Stimulated activated CD8-positive, alpha-beta memory T cell treated with anti-CD3 and anti-CD28 coated beads, Interleukin-15, amount 100 ng/mL, for 1 hour (primary cell): ENCODE measurements at places on chromosomes 3 and 15.

DNA sequence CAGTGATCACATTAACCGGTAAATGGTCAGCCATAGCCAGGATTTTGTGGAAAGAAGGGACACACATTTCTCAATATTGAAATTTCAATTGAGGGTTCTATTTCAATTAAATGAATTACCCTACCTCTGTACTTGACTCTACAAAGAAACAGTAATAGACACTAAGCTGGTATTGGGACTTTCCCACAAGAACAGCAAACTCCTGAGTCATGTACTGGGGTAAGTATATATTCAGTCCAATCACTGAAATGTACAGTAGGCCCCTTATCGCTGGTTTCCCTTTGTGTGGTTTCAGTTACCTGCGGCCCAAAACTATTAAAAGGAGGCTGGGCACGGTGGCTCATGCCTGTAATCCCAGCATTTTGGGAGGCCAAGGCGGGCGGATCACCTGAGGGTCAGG lies 17.6 kb downstream of the ASB14 start:
- DNase-seq: no peak

GRCh38 chr15:31869686-31870307 lies 160.5 kb upstream of the CHRNA7 start:
- no peak for DNase-seq

- DNase-seq: no peak
These were observed 3.2 kb upstream of the ZFYVE19 start for GRCh38 chr15:40803688-40804087.

DNA sequence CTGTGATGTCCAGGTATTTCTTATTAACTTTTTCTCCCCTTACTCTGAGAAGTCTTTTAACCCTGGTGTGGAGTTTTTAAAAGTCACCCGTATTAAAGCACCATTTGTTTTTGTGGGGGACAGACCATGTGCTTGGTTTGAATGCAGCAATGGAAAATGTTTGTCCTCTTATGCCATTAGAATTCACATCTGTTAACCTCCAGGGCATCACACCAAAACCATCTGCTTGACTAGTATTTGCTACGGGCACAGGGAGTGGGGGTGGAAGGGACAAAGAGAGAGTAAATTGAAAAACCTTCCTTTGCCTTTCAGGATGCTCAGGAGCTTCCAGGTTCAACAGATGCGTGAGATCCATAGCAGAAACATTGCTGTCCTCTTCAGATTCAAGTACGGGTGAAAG lies 61.4 kb upstream of the GOLGA8B start:
- no peak for DNase-seq

GRCh38 chr15:60906146-60906674 lies 322.9 kb downstream of the RORA start:
- DNase-seq: no peak

GRCh38 chr15:52180851-52181450 lies 10.2 kb downstream of the GNB5 start:
- DNase-seq: no peak

DNA sequence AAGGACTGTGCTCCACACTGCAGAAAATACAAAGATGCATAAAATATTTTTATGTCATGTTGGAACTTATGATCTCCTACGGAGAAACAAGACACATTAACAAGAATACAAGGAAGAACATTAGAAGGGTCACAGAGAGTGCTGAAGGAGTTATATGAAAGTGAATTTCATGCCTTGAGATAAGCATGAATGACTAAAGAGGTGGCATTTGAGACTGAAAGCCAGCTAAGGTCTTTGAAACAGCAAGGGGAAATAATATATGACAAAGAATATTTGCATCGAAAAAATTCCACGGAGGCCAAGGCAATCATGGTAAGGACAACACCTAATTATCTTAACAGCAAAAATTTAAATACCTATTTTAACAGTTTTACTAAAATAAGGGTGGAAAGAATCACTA lies 12.5 kb downstream of the GSK3B start:
- no peak for DNase-seq

- DNase-seq: no peak
These were observed 35.6 kb downstream of the SLC51A start for GRCh38 chr3:196251918-196252317.

DNA sequence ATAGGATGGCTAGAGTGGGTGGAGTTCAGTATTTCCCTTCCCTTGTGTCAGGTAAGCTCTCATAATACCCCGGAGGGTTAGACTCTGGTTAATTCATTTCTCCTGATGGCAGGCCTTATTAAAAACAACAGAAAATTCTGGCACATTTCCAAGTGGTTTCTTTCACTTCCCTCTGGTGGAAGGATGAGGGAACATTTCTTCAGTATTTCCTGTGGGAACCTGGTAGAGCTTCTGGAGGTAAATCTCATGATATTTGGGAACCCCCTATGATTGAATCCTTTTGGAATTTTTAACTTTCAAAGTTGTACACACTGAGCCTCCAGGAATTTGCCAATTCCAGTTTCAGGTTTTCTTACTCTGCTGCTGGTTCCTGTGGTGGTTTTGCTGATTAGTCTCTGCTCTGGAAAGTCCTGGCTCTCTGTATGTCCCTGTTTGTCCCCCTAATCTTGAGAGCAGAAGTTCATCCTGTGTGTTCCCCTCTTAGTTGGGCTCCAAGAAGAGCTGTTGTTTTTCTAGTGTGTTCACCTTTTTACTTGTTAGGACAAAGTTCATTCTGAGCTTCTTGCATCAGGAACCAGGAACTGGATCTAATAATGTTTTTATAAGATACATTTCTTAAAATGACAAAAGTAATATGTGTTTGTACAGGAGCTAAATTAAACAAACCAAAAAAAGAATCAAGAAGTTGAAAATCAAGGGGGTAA lies 12.1 kb downstream of the CHRNA7 start:
- DNase-seq: no peak

- DNase-seq: no peak
These were observed 695 bp downstream of the RPL32 start for GRCh38 chr3:12840591-12841148.

DNA sequence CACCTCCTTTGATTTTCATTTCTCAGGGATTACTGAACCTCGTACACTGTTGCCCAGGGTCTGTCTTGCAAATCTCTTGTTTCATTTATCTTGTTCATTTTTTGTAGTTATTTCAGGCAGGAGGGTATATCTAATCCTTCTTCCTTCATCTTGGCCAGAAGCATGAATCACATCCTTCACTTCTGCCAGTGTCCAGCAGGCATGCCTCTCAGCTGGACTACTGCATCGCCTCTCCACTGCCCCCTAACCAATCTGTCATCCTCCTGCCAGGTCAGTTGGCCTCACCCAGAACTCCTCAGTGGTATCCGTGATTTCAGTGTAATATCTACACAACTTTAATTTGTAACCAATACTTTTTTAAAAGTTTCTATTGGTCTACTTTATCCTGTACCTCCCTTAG lies 297.9 kb downstream of the GABRG3 start:
- no peak for DNase-seq
